CMK (cell line): ENCODE measurements at places on chromosomes 3 and 15.

- DNase-seq: no peak
These were observed 56.3 kb downstream of the TJP1 start for GRCh38 chr15:29765898-29766527.

DNA sequence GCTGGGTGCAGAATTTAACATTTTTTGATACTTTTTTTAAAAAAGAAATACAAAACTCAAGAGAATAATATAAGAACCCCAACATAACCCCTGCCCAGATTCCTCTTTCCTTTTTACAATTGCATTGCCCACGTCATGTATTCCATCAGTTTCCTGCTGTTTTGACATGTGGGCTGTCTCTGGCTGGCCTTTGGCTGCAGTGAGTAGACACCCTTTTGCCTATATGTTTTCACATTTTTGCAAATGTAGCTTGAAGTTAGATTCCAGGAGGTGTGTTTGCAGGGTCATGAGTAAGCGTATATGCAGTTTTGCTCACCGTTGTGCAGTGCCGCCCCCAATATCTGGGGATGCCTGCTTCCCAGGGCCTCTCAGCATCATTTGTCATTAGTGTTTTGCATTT, 28.0 kb upstream of the ATP10A start:
- no peak for DNase-seq

DNA sequence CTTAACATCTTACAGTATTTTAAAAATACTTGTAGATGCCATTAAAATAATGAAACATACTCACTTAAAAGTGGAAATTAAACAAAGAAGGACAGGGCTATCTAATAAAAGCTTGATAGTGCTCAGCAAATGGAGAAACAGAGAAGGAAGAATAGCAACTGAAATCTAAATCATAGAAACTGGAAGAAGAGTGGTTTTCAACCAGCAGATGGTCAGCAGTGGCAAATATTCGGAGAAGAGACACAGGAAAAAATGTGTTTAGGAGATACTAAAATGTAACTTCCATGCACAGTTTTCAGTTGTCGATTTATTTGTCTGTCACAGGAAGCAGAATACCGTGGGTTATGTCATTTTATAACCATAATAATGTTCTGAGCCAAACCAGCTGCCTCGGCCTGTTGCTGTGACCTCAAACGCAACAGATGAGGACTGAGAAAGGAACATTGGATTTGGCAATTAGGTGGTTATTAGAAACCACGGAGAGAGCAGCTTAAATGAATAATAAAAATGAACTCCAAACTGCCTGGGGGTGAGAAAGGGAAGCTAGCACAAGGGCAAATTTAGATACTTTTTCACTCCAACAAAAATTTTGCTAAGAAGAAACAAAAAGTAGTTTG, 246.6 kb upstream of the KCNMB2 start:
- no peak for DNase-seq

- no peak for DNase-seq
These were observed 4.7 kb upstream of the DCBLD2 start for GRCh38 chr3:98906230-98906629.

DNA sequence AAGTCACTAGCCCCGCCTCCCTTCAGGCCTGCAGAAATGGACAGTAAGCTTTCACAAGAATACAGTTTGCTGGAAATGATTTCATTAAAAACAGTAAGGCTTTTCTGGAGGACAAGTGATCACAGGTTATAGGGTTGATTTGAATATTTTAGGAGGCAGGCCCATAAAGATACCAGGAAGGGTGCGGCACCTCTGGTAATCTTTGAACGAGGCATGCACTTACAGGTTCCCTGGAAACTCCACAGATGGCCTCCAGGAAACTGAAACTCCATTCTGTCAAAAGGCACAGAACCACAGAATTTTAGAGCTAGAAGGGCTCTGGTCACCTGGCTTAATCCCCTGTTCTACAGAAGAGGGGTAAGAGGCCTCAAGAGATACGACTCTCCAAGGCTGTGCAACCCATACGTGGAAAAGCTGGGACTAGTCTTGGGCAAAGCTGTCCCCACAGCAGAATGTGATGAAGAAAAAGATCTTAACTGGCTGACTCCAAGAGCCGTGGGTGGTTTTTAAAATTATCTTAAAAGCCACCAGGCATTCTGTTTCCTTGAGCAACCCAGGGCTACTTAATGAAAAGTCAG, 1.2 kb downstream of the STARD5 start:
- DNase-seq: no peak

DNA sequence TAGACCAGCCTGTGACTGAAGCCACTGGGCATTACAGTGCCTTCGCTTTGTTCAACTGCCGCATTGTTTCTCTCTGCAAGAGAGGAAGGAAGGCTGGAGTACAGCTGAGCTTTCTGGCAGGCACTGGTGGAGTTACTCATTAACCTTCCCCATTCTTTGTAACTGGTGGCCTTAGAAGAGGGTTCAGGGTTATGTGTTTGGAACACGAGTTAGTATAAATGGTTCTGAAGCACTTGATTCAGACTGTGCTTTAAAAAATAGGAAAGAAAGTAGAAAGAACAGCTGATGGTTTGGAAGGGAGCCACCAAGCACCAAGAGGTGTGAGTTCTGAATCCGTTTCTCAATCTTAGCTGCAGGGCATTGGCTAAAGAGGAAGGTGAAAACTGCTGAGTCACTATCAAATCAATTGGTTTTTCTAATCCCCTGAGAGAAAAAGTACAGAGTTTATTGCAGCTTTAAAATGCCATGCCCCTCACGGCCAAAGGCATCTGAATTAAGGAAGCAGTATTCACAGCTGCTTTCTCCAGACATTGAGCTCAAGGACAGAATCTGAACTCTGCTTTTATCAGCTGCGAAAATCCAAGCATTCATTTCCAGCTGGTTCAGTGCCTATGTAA, 3.6 kb downstream of the HGD start:
- DNase-seq: no peak

GRCh38 chr3:13615019-13615528, 66.1 kb downstream of the FBLN2 start:
- DNase-seq: no peak
